Erythroblast (primary cell): ENCODE measurements at places on chromosomes 7 and 10.

DNA sequence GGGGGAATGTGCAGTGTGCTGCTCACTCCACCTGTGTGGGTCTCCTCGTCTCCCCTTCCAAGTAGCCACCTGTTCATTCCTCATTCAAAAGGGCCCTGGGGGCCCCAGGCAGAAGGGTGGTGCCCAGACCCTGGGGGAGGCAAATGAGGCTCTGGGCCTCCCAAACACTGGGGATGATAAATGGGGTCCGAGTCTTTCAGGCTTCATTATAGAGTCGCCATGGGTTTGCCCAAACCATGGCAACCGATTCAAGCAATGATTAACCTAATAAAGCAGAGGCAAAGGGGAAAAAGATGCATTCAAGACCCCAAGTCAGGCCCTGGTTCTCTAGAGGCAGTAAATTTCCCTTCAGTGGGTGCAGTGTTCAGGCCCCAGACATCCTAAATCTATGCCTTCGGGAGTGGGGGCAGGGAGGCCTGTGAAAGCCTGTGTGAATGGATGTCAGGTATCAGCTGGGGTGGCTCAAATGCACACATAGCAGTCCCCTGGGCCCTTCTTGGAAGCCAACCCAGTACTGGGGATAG is 10.4 kb downstream of the NEUROG3 start:
- DNase-seq, result no peak

DNA sequence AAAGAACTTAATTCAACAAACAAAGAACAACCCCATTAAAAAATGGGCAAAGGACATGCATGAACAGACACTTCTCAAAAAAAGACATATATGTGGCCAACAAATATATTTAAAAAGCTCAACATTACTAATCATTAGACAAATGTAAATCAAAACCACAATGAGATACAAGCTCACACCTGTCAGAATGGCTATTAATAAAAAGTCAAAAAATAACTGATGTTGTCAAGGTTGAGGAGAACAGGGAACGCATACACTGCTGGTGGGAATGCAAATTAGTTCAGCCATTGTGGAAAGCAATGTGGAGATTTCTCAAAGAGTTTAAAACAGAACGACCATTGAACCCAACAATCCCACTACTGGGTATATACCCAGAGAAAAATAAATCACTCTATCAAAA is 19.1 kb downstream of the ZFAND4 start:
- no peak for DNase-seq

- peak; percentile 87 for DNase-seq
Measured at GRCh38 chr10:79093658-79094411, 25.1 kb downstream of the ZMIZ1 start.

DNA sequence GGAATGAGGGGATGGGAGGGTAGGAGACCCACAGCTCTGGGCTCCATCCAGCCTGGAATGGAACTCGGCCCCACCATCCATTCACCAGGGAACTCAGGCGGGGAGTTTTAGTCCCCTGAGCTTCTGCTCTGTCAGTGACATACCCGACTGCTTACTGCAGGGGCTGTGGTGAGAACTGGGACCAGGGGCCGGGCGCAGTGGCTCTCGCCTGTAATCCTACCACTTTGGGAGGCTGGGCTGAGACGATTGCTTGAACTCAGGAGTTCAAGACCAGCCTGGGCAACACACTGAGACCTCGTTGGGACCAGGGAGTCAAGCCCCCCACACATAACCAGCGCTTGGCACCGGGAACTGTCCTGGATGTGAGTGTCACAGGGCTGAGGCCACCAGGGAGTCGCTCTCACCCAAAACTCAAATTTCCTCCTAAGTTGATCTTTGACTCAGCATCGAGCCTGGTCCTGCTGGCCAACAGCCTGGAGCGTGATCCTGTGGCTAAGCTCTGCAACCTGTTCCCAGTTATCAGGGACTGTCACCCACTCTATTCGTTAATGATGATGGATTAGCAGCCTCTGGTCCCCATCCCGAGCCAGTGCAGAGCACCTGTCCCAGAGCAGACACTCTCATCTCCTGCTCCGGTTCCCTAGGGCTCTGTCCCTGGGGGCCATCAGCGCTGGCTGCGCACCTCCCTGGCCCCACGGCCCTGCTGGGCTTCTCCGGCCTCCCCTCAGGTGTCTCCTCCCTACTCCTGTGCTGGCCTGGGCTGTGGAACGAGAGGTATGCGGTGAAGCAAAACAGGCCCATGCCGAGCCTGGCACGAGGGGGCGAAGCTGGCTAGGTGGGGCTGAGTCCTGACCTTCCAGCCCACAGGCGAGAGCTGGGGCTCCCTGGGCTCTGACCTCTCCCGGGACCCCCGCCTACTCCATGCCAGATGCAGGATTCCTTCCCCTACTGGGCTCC is 902 bp upstream of the CLDN15 start:
- no peak for DNase-seq

DNA sequence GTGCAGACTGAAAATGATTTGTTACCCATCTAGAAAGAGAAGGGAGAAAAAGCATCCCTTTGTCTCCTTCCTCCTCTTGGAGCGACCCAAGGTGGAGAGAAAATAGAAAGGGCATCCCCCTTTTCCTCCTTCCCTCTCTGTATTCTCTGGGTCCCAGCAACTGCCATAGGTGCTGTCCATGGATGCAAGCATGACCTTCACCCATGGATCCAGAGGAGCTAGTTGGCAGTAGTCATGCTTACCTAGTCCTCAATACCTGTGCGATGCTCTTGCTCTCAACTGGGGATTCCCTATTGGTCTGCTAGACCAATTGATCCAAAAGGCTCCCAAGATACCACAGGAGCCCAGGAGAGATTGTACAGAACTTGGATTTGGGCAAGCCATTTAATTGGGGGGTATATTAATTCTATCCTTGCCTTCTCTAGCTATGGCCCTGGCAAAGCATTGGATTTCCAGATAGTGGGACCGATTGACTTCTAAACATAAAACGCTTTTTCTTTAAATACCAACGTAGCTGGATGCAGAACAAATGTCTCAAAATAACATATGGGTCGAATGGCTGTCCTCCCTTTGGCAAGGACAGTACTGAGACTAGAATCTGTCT is 547.8 kb upstream of the IGFBP3 start:
- DNase-seq, result peak; percentile 37

GRCh38 chr7:15439853-15440252 is 122.0 kb downstream of the AGMO start:
- no peak for DNase-seq

- DNase-seq, result no peak
Measured at GRCh38 chr10:116690356-116691322, 51.7 kb downstream of the HSPA12A start.

- DNase-seq, result no peak
Measured at GRCh38 chr10:124032971-124033886, 60.2 kb downstream of the CHST15 start.

DNA sequence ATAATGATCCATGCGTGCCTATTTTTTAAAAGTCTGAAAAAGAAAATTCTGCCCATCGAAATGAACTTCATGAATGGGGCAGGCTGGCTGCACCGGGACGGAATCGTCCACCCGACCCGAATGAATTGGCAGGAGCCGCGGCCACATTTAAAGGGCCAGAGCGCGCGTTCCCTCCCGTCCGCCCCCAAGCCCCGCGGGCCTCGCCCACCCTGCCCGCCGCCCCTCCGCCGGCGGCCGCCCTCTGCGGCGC is 319 bp upstream of the GATA3 start:
- DNase-seq, result no peak

GRCh38 chr10:63227207-63227895 is 94.2 kb downstream of the NRBF2 start:
- DNase-seq, result peak; percentile 28

GRCh38 chr7:68304536-68304935 is 1293.7 kb upstream of the AUTS2 start:
- no peak for DNase-seq

- peak; percentile 76 for DNase-seq
Measured at GRCh38 chr7:140267381-140268226, 90.8 kb upstream of the KDM7A start.

DNA sequence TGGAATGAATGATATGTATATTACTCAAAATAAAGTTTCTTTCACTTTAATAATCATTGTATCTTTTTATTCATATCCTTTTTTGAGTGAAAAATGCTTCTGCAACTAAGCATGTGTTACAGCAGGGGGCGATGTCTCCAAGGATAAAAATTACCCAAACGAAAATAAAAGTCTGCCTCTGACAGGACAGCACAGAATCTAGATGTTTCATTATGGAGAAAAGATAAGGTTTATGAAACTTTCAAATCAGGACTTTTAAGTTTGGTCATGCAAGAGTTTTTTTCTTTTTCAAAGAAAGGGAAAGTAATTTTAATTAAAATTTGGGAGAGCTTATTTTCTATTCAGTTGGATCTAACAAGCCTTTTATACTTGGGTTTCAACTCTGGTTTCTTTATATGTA is 48.4 kb downstream of the TES start:
- peak; percentile 52 for DNase-seq

DNA sequence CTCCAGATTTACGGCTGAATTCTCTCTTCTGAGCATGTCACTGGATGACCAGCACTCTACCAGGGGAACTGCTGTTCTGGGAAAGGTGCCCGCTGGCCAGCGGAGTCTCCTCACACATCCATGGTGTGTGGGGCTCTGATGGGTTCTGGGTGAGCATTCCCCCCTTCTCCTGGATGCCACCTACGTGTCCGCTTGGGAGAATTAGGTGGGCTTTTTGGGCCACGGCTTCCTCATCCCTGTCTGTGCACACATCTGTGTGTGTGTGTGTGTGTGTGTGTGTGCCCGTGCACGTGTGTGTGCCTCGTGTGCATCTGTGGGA is 163.0 kb downstream of the DNAJB6 start:
- DNase-seq, result no peak

GRCh38 chr10:98270073-98270740 is 2.2 kb upstream of the LOXL4 start:
- no peak for DNase-seq

DNA sequence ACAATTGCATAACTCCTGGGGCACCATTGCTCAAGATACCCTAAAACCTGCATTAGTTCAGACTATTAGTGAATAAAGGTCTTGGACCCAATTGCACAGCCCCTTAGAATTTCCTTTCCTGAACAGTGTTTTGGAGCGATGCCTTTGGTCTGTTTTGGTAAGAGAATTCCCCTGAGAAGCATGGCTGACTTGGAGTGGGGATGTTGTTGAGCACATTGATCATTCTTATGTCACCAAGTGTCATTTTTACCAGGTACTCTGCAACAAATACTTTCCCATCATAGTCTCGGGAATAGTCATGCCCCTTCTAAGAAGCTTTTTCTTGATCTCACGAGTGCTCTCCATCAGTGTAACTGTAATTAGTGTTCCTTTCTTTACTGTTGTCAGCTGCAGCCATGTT is 229.7 kb downstream of the GFRA1 start:
- no peak for DNase-seq

GRCh38 chr7:3517344-3517743 is 216.3 kb downstream of the SDK1 start:
- DNase-seq, result no peak

DNA sequence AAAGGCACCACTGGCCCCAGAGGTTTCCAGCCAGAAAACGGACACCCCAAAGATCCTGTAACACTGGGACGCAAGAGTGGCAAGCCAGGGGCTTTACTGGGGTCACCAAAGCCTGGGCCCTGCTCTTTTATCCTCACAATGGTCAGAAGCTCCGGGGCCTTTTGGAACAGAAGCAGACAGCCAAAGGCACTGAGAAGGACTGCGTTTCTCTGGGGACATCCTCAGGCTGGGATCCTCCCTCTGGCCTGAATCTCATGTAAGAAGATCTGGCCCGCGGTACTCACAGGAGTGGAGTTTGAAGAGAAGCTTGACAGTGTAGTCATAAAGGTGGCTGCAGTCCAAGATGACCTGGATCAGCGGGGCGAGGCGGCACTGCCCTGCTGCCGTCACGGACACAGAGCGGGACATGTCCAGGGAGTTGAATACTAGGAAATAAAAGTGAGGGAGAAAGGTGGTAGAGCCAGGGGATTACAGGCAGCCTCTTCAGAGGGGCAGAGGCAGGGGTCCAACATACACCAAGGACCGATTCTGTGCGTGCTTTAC is 81.4 kb downstream of the SPDYE5 start:
- no peak for DNase-seq

DNA sequence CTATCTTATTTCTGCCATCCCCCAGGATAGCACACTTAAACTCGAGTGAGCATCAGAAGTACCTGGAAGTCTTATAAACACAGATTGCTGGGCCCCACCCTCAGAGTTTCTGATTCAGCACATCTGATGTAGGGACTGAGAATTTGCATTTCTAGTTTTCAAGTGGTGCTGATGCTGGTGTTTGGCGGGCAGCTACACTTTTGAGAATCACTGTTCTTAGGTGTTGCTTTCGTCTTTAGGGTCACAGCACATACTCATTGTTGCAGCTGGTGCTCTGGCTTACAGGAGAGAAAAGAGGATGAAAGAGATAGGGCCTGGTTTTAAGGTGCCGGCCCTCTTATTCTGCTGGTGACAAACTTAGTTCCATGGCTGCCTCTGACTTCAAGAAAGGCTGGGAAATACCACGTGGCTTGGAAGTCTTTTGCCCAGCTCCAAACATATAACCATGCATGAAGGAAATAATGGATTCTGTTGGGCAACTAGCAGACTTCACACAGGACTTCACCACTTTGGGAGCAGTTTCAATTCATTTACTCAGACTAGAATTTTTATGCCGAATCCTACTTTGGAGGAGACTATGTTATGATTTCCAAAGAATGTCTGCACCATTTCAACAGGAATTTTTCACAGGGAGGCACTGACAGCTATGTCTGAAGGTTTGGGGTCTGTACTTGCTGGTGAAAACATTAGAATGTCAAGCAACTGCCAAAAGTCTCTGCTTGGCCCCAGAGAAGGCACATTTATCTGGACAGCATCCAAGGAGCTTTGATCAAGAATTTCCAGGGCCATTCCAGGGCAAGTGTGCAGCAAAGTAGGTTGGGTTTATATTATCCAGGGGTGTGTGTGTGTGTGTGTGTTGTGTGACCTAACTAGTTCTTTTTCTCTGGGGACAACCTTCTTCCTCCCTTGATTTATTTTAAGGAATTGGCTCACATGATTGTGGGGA is 6.9 kb upstream of the MINDY4 start:
- DNase-seq, result peak; percentile 8

- peak; percentile 83 for DNase-seq
Measured at GRCh38 chr10:79391231-79392019, 44.2 kb downstream of the PPIF start.

- DNase-seq, result no peak
Measured at GRCh38 chr7:3486841-3487240, 185.8 kb downstream of the SDK1 start.

DNA sequence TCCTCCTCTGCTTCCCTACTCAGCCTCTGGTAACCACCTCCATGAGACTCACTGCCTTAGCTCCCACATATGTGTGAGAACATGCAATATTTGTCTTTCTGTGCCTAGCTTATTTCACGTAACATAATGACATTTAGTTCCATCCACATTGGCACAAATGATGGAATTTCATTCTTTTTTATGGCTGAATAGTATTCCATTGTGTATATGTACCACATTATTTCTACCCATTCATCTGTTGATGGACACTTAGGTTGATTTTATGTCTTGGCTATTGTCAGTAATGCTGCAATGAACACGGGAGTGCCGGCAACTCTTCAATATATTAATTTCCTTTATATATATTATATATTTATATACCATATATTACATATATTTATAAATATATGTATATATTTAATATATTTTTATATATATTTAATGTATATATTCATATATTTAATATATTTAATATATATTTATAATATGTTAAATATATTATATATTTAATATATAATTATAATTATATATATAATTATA is 1046.9 kb downstream of the DNAJB9 start:
- DNase-seq, result no peak
